ENCODE measurements at places on chromosomes 13 and 19.

DNA sequence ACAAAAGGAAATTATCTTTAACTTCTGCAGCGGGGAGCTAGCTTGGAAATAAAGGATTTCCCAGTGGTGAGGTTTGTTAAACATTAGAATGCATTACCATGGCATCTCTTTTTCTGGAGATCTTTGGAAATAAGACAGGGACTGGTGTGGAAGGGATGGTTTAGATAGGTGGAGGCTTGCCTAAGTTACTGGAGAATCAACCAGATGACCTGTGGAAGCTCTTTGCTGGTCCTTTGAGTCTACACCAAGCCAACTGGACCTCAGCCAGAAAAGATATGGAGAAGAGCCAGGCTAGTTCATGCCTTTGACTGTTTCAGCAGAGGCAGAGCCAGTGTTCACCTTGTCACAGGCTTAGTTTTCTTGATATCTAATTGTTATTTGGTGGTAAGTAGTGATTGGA, 134.7 kb downstream of the KCNRG start:
- DNase-seq = no peak

- DNase-seq = peak; percentile 51
Observed at GRCh38 chr19:41233748-41234240, 14.8 kb downstream of the AXL start.

- peak; percentile 84 for DNase-seq
Observed at GRCh38 chr19:2567580-2567979, 91.7 kb downstream of the GADD45B start.

DNA sequence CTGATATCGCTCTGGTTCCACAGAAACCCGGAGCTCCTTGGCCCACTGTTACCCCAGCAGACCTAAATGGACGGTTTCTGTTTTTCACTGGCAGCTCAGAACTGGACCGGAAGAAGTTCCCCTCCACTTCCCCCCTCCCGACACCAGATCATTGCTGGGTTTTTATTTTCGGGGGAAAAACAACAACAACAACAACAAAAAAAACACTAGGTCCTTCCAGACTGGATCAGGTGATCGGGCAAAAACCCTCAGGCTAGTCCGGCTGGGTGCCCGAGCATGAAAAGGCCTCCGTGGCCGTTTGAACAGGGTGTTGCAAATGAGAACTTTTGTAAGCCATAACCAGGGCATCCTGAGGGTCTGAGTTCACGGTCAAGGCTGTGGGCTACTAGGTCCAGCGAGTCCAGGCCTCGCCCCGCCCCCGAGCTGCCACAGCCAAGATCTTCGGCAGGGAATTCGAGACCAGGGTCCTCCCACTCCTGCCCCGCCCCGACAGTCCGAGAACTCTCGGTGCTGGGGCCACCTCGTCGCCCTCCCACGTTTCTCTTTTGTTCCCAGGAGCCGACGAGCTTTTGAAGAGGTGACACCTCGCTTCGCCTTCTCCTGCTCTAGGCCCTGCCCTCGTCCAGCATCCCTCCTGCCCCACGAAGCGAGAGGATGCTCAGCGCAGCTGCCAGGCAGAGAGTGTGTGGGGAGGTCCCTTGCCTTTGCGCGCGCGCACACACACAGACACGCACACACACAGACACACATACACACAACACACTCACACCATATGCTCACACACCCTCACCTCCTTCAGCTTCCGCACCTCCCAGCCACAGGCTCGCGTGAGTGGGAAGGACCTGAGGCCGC, 8.8 kb downstream of the ZIC2 start:
- DNase-seq = no peak

DNA sequence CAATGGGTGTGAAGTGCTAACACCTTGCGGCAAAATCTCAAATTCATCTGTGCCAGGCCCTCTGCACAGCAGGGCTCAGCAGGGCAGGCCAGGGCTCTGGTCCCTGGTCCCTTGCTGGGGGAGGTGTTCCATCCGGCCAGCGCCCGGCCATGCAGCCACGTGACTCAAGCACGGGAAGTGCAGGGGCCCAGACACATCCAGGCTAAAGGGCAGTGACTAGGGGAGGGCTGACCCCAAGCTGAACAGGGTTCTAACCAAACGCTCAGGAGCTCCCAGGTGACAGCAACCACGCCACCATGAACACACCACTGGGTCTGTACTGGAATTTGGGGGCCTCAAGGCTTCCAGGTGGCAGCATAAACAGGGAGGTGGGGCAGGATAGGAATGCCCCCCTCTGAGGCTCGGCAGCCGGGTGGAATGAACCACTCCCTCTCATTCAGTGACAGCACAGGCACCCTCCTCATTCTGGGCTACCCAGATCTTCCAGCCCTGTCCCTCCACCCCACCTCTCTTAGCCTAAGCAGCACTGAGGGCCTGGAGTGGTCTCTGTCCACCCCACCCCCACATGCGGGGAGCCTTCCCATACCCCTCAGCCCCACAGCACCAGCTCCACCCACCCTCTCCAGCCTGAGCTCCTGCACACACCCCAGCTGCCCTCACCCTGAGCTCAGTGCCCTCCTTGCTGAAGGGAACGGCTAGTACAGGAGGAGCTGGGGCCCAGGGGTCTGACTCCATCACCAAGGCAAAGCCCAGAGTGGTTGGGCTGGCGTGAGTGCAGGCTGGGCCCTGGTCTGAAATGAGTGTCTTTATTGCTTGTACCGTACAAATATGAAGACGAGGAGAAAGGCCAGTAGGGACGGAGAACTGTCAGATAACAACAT, 5.3 kb upstream of the CCNP start:
- DNase-seq = peak; percentile 61

DNA sequence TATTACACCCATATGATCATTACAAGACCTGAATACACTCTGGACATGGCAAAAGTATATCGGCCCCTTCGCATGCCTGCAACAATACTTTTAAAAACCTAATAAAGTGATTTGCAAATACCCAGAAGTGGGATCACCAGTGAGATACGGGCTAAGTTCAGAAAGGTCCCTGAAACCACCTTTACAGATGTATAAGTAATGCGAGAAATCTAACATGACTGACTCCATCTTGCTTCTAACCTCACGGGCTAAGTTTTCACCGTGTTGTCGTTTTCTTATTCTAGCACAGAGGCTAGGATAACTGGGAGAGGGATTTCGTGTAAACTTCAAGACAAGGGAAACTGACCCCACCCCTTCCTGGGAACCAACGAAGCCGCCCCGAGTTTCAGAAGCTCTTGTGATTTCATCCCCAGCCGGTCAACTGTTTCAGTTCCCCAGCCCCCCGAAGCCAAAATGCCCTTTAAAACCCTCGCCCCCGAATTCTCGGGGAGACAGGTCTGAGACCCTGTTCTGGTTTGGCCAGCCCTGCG, 703 bp downstream of the NEK3 start:
- DNase-seq = peak; percentile 50

DNA sequence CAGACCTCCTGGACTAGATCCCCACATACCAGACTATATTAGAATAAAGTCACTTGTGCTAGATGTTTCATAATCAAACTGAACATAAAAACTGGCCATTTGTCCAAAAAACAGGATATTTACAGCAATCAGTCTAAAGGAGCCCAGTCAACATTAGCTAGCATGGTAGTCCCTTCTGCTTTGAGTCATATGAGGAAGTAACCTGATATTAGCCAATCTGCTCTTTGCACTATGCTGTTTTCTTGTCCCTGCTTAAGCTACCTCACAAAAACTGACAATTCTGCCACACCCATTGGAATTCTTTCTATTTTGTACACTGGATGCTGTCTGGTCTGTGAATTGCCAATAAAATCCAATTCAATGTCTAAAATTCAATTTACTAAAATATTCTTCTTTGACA, 1824.2 kb downstream of the OLFM4 start:
- no peak for DNase-seq
